ENCODE measurements at places on chromosomes 5 and 9.
A peak's percentile ranks its signal among the peaks of the same experiment; 100 is the strongest.

GRCh38 chr9:130835441-130836298 lies 616 bp downstream of the ABL1 start:
- peak; percentile 13 for DNase-seq

DNA sequence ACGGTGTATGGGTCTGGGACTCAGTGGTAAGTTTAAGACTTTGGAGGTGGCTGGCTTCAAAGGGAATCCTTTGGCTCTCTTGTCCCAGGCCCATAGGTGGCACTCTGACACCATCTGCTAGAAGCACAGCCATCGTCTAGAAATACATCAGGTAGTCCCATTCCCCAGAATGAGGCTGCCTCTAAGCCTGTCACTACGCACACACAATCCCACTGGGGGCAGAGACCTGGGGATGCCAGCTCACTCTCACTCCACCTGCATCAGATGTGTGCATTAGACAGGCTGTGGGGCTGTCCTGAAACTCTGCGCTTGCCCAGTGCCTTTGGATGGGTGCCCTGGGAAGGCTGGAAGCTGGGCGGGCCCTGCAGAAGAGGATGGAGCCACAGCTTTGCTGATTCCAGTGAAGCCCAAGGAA lies 127.5 kb upstream of the PANK3 start:
- peak; percentile 25 for DNase-seq

DNA sequence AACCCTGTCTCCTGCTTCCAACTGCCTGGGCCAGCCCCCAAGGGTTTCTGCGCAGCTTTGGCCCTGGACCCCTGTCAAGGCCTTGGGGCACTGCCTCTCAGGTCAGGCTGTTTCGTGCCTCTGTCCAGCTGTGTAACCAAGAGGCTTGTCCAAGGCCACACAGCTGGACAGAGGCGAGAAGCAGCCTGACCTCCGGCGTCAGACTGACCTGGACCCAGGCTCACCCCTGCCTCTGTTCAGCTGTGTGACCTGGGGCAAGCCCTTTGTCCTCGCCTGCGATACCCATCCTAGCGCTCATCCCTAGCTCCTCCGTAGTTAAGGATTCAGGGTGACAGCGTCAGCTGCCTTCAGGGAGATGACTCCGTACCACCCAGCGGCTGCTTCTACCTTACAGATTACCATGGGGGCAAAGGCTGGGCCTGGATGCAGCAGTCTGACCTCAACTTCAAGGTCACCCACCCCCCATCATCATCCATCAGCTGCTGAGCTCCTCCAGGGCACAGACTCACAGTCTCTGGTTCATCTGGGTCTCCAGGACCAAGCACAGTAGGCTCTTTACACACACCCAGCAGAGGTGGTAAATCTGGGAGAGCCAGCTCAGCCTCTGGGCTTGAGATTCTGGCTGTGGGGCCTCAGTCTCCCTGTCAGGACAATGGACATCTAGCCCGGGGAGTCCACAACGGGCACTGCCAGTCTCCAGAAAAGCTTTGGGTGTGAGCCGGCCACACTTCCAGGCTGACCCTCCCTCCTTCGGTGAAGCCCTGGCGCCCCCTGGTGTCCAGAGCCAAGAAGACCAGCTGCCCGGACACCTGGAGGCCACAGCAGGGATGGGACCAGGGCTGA lies 7.9 kb downstream of the AK1 start:
- DNase-seq: peak; percentile 77

DNA sequence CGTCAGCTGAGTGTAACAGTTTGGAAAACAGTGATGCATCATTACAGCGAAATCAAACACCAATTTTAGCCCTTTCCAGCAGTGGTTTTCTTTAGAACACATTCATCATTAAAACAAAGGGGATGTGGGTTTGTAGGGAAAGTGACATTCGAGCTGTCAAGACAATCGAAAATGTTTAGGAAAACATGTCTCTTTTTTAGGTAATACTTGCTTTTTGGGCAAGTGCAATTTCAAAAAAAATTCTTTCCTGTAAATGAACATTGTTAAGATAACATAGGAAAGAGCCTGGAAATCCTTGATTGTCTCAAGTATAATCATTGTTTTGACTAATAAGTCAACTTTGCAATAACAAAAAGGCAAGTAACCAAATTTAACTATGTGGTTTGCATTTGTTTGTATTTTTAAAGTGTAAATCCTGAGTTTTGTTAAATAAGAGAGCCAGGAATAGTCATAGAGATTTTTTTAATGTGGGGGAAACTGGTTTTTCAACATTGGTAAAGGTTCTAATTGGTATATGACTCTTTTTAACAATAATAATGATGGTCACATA lies 182.5 kb downstream of the TTLL11 start:
- no peak for DNase-seq

- no peak for DNase-seq
These were observed 634.4 kb upstream of the WWC1 start for GRCh38 chr5:167657016-167657415.

- DNase-seq: no peak
These were observed 71.4 kb upstream of the SMIM23 start for GRCh38 chr5:171714261-171714660.

- no peak for DNase-seq
These were observed 1148.4 kb downstream of the EFNA5 start for GRCh38 chr5:106522296-106522695.

GRCh38 chr5:151196556-151197290 lies 27.2 kb downstream of the CCDC69 start:
- no peak for DNase-seq
